ENCODE measurements at places on chromosomes 5 and 9.

DNA sequence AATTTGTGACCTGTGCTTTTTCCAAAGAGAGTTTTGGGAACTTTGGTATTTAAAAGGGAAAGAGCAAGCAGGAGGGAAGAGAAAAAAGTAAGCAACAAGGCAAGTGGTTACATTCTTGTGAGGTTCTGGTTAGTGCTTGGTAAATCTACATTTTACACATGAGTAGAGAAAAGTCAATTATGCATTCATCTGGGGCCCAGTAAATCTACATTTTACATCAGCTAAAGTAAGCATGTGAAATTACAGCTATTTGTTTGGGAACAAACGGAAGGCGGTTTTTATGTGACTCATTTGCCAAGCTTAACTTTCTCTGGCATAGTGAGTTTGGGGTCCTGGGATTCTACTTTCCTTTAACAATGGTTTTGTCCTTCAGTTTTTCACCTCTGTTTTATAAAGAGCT, 102.2 kb downstream of the SNX18 start:
- DNase-seq = no peak

DNA sequence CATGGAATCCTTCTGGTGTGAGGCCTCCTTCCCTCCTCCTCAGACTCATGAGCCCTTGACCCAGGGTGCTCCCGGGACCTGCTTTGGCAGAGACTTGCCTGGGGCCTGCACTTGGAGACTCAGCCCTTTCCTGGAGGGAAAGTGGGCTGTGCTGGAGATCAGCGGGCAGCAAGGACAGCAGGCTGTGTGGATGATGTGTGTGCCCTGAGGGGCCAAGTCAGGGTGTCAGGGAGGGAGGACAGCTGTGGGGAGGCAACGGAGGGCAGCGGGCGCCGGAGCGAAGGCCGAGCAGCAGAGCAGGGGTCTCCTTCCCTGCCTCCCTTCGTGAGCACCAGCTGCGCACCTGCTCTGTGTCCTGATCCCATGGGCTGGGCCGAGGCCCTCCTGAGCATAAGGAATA, 6.1 kb upstream of the CSF2 start:
- DNase-seq = no peak

- DNase-seq = no peak
Measured at GRCh38 chr9:69549310-69550202, 122.6 kb downstream of the APBA1 start.

GRCh38 chr5:144198386-144198785, 27.7 kb downstream of the KCTD16 start:
- DNase-seq = peak; percentile 72

DNA sequence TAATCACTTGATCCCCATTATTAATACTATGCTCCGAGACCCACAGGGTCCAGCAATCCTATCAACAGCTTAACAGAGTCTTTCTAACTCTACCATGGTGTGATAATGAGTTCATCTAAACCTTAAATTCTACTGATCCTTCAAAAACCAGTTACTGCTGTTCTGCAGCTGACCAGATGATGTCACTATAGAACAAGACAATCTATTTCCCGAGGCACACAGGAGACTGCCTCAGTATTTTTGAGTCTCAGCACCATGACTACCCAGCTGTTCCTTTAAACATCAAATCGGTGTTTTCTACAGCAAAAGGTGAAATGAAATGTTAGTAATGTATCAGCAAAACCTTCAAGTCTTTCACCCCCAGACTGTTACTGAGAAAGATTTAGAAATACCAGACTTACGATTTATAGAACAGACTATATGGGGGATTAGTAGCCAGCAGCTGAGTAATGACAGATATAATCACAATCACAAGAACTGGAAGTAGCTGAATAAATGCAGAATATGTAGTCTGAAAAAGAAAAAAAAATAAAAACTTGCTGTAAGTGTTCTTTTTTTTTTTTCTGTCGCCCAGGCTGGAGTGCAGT, 16.9 kb downstream of the DNAJC18 start:
- DNase-seq = peak; percentile 12

GRCh38 chr5:33343676-33344327, 97.0 kb upstream of the TARS1 start:
- no peak for DNase-seq

GRCh38 chr5:42301349-42301748, 121.9 kb upstream of the GHR start:
- no peak for DNase-seq

- no peak for DNase-seq
Measured at GRCh38 chr9:106976772-106977171, 113.8 kb downstream of the ZNF462 start.

- no peak for DNase-seq
Measured at GRCh38 chr9:109806506-109807115, 26.6 kb downstream of the PALM2AKAP2 start.

DNA sequence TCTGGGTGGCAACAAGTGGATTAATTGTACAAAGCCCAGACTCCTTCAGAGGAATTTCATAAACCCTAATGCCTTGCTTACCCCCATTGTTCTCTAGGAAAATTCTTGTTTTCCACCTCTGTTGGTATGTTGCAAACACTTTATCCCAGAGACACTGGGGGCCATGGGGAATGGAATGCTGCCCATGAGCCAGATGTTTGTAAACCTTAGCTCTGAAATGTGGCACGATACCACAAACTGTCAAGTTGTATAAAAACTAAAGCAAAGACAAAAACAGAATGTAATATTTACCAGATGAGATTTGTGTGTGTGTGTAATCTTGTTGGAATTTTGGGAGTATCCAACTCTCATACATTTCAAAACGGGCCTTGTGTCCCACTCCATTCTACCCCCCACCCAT, 465.0 kb downstream of the EBF1 start:
- no peak for DNase-seq

DNA sequence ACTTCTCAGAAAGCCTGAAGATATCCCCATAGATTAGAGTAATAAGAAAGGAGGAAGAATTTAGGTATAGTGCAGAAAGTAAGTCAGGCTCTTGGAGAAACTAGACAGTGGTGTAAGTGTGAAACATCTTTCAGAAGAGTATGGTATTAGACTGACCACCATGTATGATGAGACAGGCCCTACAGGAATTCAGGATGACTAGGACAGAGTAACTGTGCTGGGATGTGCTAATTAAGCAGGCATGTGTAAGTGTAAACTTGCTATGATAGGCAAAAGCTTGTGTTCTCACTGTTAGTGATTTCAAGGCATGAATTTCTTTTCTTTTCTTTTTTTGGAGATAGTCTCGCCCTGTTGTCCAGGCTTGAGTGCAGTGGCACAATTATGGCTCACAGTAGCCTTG, 70.8 kb downstream of the RAB24 start:
- no peak for DNase-seq

DNA sequence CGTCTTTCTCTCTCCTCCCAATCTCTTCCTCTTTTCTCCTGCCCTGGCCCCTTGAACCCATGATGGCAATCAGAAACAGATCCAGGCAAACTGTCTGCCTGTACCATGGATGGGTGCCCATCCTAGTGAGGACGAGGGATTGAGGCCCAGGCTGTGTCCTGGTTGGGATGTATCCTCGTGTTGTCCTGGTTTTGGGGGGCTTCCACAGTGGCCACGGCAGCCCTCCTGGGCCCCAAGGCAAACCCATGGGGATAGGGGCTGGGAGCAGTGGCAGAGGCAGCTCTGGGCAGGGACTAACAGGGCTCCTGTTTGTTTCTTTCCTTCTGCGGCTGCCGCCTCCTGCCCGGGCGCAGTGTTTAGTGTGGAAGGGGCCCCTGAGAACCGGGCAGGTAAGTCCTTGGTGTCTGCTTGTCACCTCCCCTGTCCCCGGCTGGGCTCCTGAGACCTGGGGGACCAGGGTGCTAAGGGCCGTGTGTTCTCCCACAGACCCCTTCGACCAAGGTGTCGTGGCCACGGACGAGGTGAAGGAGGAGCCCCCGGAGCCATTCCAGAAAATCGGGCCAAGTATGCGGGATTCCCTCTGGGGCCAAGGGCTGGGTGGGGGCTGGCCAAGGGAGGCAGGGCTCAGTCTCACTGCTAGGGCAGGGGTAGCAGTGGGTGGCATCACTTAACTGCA, 70.0 kb downstream of the AMBP start:
- DNase-seq = no peak

GRCh38 chr5:94983861-94984535, 300.9 kb downstream of the MCTP1 start:
- no peak for DNase-seq

DNA sequence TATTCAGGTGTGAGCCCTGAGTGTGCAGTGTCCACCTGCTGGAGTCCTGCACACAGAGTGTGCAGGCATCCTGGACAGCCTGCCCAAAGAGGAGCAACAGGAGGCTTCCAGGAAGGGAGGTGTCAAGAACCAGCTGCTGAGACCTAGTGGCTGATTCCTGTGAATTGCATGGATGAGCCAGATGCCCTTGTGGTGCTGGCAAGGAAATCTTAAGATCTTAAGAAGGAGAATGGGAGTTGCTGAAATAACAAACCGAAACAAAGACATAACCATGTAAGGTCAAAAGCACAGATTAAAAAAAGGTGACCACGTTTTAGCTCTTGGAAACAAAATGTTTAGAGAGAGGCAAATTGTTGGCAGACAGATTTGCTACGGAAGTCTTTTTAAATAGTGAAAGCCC, 29.3 kb upstream of the RPS23 start:
- DNase-seq = no peak

DNA sequence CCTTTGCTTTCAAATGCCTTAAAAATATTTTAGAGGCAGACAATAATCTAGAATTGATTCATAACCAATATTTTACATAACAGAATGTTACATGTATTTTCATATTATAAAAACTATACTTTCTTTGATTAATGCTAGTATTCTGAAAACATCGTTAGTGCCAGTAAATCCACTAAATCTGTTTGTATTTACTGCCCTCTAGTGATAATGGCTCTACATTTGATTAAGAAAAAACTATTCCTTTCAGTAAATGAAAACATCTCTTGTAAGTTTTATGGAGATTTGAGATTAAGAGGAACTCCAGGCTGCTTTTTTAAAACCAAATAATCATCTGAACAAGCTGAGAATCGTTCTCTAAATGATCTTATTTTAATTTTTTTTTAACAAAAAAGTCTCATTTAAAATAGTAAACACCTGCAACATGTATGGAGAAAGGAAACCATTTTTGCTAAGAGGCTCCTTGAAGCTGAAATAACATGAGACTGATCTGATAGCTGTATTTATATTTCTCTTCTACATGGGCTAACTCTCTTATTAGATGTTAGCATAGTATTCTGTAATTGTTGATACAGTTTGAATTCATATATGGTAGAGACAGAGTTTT, 424.7 kb downstream of the RAB3C start:
- DNase-seq = peak; percentile 3

DNA sequence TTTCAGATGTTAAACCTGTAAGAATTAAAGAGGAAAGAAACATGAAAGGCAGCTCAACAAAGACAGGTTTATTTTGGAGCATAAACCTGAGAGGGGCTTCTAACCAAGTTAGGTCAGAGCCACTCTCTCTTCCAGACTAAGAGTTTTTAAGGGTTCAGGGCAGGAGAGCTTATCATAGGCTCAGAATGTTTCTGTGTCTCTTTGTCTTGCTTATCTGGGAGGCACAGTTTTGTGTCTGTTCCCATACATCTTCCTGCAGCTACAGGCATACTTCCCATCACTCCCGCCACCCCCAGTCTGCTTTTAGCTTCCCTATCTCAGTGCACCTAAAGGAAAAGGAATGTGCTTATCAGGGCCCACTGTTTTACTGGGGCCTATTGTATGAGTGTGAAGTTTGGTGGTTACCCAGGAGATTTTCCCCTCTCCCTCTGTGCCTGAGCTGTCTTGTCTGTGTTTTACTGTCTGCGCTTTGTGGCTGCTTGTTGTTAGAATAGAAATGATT, 21.9 kb downstream of the CD14 start:
- no peak for DNase-seq

DNA sequence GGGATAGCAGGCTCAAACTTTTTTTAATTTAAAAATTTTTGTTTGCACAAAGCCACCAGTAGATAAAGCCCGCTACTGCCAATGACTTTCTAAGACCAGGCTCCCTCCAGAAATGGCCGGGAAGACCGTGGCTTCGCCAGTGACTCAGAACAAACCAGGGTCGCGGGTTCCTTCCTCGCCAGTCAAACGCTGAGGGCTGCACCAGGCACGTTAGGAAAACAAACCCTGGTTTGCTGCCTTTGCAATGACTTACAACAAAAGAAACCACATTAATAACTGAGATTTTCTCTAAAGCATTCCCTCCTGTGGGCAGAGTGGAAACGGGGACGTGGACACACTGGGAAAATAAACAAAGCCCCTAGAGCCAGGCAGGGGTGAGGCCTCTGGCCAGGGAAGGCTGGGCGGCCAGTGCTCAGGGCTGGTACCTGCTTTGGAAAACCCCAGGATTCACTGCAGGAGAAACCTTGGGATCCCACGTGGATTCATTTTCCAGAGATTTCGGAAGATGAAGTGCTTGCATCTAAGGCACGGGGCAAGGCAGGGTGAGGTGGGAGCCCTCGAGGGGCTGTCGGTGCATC, 3.8 kb downstream of the PRRX2 start:
- no peak for DNase-seq

DNA sequence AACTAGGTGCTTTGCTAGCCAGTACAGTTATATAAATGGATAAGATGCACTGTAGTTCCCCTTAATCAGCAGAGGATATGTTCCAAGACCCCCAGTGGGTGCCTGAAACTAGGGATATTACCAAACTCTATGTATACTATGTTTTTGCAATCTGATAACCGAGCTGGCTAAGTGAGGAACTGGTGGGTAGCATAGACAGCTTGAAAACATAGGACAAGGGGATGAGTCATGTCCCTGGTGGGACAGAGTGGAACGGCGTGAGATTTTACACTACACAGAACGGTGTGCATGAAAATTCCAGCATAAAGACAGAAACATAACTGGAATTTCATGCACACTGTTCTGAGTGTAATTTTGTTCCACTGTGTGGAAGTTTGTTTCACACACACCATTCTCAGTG, 86.9 kb downstream of the BASP1 start:
- DNase-seq = no peak

- DNase-seq = no peak
Measured at GRCh38 chr5:16644301-16644889, 27.6 kb upstream of the RETREG1 start.

DNA sequence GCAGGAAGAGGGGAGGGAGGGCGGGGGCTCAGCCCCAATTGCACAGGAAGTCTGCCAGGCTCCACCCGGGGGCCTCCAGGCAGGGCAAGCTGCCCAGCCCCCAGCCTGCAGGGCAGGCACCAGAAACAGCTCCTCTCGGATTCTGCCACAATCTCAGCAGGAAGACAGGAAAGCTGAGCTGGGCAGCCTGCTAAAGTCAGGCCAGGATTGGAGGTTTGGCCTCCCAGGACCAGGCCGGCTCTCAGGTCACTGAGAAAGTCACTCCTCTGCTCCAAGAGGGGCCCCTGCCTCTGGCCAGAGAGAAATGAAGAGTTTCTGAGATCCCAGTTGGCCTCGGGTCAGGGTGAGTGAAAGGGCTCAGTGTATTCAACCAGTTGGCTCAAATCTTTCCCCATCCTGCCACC, 54.6 kb upstream of the STXBP1 start:
- DNase-seq = no peak

DNA sequence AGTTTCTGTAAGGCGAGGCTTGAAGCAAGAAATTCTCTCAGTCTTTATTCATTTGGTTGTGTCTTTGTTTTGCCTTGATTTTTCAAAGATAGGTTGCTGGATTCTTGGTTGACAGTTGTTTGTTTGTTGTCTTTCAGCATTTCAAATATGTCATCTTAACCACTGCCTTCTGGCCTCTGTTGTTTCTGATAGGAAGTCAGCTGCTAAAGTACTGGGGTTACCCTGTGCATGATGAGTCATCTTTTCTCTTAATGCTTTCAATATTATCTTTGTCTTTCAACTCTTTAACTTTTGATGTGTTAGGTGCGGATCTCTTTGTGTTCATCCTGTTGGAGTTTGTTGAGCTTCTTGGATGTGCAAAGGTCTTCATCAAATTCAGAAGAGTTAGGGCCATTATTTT, 1571.3 kb downstream of the MAT2B start:
- DNase-seq = no peak

GRCh38 chr9:110329639-110330230, 7.9 kb downstream of the TXNDC8 start:
- DNase-seq = no peak

Measured in DMS153 (cell line).